ENCODE measurements at places on chromosomes 16 and 17.

DNA sequence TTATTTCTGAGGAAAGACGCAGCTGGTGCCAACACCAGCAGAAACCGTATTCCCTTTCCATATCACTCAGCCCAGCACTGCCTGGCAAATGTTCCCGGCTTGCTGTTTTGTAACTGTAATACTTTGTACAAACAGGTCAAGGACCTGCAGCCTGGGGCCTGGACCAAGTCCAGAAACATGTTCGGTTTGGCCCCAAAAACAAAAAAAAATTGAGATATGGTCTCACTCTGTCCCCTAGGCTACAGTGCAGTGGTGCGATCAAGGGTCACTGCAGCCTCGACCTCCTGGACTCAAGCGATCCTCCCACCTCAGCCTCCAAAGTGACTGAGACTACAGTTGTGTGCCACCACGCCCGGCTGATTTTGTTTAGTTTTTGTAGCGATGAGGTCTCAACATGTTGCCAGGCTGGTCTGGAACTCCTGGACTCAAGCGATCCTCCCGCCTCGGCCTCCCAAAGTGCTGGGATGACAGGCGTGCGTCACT is 1.2 kb downstream of the HAGH start:
- no peak for DNase-seq

- no peak for DNase-seq
These were observed 77.6 kb downstream of the MMD start for GRCh38 chr17:55343900-55344513.

GRCh38 chr17:70276906-70277305 is 107.6 kb downstream of the KCNJ2 start:
- no peak for DNase-seq

DNA sequence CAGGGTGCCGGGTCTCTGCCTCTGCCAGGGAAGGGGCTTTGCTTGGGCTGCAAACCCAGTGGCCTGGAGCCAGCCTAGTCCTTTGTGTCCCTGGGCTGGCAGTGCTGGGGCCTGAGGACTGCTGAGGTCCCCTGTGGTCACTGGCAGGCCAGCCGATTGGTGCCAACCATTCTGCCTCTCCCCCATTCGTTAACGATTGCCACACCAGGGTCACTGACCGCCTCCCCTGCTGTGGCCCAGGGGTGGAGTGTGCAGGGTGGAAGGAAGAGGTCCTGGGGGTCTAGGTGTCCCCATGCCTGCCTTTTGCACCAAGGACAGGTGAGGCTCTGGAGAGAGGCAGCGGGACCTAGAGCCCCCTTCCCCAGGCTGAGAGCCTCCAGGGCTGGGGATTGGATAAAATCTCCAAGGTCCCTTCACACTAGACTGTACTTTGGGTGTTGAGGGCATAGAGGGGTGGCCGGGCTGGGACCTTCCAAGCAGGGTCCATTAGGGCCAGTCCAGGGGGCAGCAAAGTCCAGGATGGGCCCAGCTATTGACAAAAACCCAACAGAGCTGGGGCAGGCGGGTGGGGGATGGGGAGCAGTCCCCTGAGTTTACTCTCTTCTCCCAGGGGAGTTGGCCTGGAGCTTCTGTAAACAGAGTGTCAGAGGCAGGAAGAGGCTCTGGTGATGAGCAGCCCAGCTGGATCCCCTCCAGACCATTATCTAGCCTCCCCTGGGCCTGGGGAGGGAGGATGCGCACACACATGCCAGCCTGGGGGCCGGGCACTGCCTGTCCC is 1.1 kb downstream of the VASN start:
- DNase-seq, result no peak

GRCh38 chr17:34354637-34355036 is 1.6 kb upstream of the CCL13 start:
- DNase-seq, result peak; percentile 68

GRCh38 chr17:1999557-2000251 is 25.4 kb downstream of the RTN4RL1 start:
- DNase-seq, result no peak

DNA sequence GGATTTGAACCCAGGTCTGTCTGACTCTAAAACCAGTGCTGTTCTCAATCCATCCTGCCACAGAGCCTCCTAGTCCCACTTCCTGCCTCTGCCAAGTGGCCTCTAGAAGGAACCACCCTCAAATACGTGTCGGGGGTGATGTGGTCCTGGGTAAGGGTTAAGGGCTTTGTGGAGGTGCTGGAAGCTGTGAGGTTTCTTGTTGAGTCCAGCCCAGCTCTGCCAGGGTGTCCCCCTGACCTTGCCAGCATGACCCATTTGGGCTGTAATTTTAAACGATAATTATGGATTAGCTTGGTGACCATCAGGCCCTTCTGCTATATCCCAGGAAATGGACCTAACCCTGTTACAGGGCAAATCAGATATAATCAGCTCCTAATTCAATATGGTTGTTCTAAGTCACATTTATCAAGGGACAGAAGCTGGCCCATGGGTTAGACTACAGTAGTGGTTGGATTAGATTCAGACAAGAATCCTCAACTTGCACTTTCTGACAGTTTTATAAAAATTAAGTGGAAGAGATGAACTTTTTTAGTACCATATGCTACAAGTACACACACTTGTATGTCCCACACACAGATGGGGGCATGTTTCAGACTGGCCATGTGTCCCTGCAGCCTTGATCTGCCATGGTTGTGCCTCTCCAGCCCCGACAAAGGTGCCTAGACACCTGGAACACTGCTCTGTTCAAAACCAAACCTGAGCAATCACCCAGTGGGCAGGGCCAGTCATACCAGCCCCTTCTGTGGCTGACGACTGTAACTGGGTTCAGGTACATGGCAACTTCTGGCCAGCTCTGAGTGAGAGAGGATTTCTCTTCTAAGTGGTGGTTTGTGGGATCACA is 48.0 kb downstream of the SMPD3 start:
- DNase-seq, result no peak

DNA sequence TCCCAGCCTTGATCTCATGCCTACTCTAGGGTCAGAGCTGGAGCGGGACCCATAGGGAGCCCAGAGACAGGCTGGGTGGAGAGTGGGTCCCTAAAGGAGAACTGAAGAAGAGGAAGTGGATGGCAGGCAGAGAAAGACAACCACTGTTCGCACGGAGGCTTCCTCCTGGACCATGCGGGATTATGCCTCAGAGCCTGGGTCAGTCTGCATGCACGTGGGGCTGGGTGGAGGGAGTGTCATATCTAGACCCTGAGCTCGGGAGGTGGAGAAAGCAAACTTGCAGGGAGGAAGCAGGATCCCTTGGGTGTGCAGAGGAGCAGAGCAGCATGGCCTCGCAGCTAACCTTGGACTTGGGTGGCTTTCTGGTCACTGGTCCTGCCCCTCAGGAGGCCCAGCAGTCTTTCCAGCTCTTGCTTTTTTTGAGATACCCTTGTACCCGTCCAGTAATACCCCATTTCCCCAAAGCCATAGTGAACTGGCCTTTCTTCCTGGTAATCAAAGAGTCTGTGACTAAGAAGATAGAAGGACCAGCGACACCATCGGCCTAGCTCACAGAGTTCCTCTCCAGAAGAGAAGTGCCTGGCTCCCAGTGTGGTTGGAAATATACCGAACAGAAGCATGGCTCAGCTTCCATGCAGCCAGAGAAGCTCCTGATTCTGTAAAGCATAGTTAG is 344.2 kb downstream of the CPPED1 start:
- DNase-seq, result no peak

GRCh38 chr16:1839554-1839953 is 12.5 kb downstream of the FAHD1 start:
- DNase-seq, result peak; percentile 77

DNA sequence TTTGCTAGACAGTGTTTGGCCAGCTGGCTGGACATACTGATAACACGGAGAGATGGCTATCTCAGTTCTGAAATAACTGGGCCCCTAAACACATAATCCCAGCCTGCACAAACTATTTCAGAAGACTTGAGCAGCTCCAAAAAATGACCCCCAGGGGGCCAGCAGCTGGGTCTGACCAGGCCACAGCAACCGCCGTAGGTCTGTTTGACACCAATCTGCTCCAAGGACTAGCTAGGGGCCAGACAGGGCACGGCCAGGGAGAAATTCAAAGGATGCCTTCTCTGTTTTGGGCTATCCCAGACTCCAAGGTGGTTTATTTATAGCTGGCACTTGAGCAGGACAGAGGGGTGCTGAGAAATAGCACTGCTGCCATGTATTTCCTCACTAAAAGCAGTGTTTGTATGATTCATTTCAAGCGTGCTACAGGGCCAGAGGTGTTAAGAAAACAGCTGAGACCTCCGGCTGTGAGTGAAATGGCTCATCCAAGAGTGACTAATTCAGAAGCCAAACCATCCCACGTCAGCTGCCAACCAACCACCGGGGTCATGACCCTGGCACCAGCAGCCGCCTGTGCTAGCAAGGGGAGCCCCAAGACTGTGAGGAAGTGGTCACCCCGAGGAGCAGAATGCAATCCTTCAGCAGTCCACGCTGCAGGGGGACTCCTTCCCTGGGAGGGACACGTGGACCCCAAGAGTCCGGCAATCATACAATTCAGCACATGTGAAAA is 5.7 kb downstream of the GGA2 start:
- peak; percentile 49 for DNase-seq

Data from BJ (cell line).